ENCODE measurements at places on chromosomes 1 and 21.

- DNase-seq, result no peak
Observed at GRCh38 chr1:109664671-109665070, 3.2 kb upstream of the GSTM2 start.

DNA sequence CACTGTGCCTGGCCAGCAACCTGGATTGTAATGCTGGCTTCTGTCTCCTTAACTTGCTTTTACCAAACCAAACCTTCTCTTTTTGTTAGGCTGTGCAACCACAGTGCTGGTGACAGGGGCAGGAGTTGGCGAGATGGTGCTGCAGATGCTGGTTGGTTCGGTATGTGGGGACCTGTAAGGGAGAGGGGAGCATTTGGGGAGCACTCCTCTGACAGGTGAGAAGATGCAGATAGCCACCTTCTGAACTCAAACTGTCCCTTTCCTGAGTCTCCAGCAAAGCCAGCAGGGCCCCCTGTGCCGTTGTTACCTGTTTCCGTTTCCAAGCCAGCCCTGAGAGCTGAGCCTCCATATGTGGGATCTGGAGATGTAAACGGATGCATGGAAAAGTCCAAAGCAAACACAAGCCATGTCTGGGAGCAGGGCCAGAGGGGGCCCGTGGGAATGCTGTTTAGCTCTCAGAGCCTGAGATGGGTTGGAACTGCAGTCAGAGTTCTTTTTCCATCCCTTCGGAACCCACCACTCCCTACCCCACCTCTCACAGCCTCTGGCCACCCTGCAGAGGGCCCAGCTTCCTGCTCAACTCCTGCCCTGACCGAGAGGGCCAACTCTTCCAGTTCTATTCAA is 34.0 kb downstream of the ELK4 start:
- no peak for DNase-seq

DNA sequence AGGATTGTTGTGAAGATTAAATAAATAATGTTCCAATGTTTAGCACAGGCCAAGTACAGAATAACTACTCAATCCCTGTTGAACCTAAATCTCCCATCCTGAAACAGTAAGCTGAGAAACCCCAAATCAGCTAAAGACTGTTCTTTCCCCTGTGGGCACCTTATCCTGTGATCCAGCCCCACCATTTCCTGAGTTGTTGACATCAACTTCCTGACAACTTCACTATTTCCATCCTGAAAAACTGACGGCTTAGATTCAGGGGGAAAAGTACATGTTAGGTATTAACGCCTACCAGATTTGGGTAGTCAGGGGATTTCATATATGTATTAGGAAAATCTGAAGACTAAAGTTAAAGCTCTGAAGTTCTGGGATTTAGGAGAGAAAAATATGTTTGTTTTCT is 51.7 kb upstream of the PALMD start:
- no peak for DNase-seq

GRCh38 chr1:941588-942383 is 17.3 kb downstream of the NOC2L start:
- peak; percentile 45 for DNase-seq

DNA sequence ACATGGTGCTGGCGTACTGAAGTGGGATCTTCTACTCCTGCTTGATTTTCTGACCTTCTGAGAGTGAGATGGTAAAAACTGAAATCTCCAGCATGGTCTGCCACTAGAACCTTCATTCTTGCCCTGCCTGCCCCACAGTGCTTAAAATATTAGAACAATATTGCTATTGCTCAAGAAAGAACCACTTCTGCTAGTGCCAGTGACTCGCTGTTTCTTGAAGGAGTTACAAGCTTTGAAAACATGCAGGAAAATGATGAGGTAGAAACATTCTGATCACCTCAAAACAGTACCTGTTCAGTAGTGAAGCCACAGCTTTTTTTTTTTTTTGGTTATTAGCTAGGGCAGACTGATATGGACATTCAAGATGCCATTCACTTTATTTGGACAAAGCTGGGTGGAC is 95.3 kb downstream of the BACH1 start:
- DNase-seq, result no peak

GRCh38 chr1:65050735-65051134 is 84.4 kb upstream of the JAK1 start:
- DNase-seq, result no peak

GRCh38 chr1:8545078-8545477 is 227.2 kb downstream of the SLC45A1 start:
- DNase-seq, result no peak

GRCh38 chr1:42152119-42152518 is 1.1 kb upstream of the GUCA2B start:
- no peak for DNase-seq

DNA sequence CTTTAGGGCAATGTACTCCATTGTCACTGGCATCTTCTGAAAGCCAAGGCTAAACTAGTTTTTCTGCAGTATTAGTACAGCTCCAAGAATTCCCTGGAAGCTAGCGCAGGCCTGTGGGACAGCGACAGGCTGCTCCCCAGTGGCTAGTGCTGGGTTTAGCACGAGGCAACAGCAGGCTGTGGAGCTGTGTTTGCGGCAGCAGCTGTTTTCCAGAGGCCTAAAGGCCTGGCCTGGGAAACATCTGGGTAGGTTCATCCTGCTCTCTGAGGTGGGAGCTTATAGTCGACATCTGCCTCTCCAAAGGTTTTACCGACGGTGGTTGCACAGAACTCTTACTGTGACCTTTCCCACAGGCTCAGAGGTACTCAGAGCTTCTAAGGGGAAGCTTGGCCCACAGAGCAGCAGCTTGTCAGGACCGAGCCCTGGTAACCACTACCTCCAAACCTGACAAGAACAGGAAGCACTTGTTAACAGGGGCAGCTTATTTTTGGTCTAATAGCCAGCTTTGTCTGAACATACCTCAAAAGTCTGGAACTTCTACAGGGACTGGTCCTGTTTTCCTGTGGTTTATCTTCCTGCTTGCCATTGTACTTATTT is 17.2 kb downstream of the CC2D1B start:
- DNase-seq, result peak; percentile 63

DNA sequence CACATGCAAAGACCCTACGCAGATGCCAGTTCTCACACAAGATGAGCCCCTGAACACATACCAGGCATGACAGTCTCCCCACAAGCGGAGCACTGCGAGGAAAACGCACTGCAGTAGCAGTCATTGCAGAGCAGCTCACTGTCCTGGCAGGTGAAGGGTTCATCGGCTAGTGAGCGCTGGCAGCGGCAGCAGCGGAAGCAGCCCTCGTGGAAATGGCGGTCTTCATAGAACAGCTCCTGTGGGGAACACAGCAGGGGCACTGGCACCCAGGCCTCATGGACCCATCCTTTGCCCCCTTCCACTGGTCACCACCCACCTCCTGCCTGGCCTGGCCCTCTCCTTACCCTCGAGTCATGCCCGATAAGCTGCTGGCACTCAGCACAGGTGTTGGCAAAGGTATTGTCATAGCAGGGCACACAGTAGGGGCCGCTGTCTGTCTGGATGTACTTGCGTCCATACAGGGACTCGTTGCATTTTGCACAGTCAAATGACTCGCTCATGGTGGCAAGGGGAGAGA is 6.3 kb downstream of the FHL3 start:
- peak; percentile 3 for DNase-seq

GRCh38 chr1:234621657-234622335 is 11.8 kb upstream of the IRF2BP2 start:
- DNase-seq, result no peak

- no peak for DNase-seq
Observed at GRCh38 chr1:59686170-59686569, 128.6 kb upstream of the HOOK1 start.

GRCh38 chr1:6386371-6386949 is 7.1 kb downstream of the ACOT7 start:
- DNase-seq, result no peak

- DNase-seq, result no peak
Observed at GRCh38 chr1:41109310-41110197, 88.0 kb upstream of the SLFNL1 start.

- DNase-seq, result peak; percentile 38
Observed at GRCh38 chr1:70436622-70437251, 25.7 kb downstream of the CTH start.

GRCh38 chr1:2251786-2252185 is 23.7 kb downstream of the SKI start:
- no peak for DNase-seq

- no peak for DNase-seq
Observed at GRCh38 chr1:168725831-168726230, 3.2 kb downstream of the DPT start.

DNA sequence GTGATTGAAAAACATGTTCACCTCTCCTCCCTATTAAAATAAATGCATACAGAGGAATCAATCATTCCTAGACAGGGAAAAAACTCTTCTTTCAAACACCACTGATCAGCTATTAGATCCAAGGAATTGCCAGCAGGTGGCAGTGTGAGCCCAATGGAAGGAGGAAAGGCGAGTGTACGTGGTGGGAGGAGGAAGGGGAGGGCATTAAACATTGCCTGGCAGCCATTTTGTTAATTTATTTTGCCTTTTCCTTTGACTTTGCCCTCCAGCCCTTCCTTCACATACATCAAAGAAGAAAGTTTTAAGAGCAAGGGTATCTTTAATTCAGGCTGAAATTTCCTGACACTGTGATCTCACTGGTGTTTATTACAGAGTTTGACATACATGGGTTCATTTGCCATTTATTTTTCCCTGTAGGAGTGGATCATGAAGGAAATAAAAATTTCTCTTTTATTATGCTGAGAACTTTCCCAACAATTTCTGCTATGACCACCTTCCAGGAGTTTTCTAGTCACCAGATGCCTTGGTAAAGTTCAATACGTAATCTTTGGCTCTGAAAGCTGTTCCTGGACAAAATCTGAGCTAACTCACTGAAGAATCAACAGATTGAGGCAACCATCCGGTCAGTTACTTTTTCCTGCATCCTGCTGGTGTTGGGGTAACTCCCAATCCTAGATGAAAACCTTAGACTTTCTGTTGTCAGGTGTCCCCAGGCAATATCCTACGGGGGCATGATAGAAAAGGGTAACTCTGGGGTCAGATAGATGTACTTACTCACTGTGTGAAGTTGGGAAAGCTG is 1.9 kb upstream of the GNAI3 start:
- peak; percentile 91 for DNase-seq

GRCh38 chr1:232547938-232548484 is 81.9 kb downstream of the SIPA1L2 start:
- DNase-seq, result no peak

GRCh38 chr1:2629627-2630497 is 3.0 kb downstream of the MMEL1 start:
- no peak for DNase-seq

DNA sequence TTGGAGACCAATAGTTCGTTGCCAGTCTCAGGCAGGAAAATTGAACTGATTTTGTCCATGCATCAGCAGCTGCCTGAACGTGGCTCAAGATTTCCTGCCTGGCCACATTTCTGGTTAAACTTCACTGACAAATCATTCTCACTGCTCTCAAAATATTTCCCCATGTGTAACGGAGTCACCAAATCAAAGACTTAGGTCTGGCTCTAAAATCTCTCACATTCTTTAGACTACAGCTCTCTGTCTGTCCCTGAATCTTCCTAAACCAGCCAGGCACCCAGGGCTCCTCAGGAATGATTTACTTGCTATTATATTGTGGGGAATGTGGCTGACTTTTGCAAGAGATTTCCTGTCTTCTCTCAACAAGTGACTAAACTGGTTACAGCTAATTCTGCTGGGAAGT is 49.2 kb upstream of the GJA8 start:
- DNase-seq, result no peak

DNA sequence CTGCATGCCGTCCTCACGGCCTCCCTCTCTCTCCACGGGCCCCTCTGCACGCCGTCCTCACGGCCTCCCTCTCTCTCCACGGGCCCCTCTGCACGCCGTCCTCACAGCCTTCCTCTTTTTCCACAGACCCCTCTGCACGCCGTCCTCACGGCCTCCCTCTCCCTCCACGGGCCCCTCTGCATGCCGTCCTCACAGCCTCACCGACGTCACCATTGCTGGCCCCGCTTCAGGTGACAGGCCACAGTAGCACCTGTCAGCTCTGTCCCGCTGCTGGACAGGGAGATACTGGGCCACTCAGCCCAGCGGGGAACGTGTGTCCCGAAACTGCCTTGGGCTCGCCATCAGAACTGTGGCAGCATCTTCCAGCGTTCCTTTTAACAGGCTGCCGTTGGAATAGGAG is 82.8 kb upstream of the COL6A1 start:
- DNase-seq, result no peak

GRCh38 chr1:41627491-41628280 is 143.2 kb upstream of the EDN2 start:
- DNase-seq, result no peak

- DNase-seq, result peak; percentile 84
Observed at GRCh38 chr1:116826818-116827606, 72.8 kb downstream of the CD2 start.

GRCh38 chr1:45924736-45925135 is 121.3 kb downstream of the MAST2 start:
- DNase-seq, result no peak

- DNase-seq, result no peak
Observed at GRCh38 chr1:83516369-83516768, 482.6 kb downstream of the TTLL7 start.

DNA sequence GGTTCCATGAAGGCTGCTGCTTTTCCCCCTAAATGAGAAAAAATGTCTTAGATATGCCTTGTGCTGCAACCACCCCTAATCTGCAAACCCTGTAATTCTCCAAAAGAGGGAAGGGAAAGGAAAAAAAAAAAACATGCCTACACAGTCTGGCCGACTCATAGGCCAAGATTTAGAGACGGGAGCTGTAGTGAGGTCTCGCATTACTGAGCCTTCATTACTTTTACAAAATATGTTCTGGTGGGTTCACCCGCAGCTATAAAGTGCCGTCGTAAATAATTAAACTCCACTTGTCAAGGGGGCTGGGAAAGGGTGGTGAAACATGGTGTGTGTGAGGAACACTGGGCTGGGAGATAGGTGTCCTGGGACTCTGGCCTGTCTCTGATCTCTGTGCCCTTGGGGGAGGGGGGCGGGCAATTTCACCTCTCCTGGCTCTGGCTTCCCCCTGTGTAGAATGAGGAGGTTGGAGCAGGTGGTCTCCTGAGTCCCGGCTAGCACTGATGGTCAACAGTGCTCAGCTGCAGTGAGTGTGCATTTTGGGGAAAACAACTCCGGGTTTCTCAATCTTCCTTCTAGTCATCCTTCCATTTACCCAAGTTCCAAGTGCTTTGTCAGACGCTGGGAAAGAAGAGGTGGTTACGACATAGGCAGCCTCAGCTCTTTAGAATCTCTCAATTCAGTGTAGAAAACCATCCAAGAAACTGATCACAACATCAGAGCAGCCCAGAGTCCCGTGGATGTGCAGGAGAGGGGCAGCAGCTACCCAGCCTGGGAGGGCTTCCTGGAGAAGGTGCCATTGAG is 82.3 kb downstream of the ACTL8 start:
- DNase-seq, result no peak

DNA sequence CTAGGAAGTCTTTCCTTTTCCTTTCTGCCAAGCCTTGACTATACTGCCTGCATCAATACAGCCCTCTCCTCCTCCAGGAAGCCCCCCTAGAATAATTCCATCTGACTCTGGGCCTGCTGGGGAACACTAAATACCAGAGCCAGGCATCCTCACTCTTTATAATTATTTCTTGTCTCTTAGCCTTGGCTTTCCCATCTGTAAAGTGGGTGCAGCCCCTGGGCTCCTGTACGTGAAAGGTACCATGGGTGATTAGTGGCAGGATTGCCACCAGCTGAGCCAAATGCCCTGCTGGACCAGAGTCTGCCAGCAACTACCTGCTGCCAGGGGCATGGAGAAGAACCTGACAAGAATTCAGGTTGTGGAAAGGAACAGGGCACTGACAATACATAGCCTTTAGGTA is 58.7 kb downstream of the LGR6 start:
- no peak for DNase-seq

GRCh38 chr1:36328713-36329112 is 5.3 kb upstream of the EVA1B start:
- DNase-seq, result no peak

Data from KBM-7 (cell line).